ENCODE measurements at places on chromosomes 3 and 15. TPM values are rescaled to one million over a fixed set of nuclear protein-coding genes. Genes with fewer than 3 reads are reported as not detected.

DNA sequence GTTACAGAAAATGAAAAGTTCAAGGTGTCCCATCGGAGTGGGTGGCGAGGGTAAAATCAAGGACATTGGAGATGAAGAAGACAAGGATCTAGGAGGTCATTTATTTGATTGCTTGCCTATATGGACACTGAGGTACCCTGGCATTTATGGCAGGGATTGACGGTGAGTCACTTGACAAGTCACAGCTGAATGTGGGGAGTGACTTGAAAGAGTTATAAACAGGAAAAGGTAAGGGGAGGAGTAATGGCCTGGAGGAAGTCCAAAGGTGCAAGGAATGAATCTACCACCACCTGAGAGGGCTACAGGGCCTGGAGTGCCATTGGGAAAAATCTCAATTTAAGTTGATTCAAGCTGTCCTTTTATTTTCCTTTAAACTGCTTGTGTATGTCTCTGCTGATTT lies 11.8 kb upstream of the SGO1 start:
- DNase-seq, result no peak

- DNase-seq, result peak; percentile 37
Measured at GRCh38 chr3:127691974-127692373, 19.2 kb downstream of the ABTB1 start.

DNA sequence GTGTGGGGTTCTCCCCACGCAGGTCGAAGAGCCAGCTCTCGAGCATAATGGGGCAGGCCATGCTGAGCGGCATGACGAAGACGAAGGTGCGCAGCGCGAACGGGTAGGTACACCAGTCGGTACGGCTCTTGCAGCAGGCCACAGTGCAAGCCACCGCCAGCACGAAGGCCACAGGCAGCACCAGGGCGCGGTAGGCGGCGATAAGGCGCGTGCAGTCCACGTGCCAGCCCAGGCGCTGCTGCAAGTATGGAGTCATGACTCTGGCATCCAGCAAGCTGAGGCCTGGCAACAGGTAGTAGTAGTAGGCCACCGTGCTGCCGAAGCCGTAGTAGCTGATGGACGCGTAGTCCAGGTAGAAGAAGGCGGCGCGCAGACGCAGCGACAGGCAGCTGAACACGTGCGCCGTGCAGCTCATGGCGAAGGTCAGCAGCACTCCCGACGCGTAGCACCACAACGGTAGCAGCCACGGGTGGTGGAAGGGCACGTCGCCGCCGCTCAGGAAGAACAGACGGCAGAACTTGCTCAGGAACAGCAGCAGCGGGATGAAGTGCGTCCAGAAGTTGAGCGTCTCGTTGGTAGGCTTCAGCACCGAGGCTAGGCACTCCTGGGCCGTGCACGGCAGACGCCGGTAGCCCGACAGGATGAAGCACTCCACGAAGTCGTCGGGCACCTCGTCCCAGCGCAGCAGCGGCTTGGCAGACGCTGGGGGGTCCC lies 797 bp downstream of the PAQR9 start:
- DNase-seq, result peak; percentile 64

DNA sequence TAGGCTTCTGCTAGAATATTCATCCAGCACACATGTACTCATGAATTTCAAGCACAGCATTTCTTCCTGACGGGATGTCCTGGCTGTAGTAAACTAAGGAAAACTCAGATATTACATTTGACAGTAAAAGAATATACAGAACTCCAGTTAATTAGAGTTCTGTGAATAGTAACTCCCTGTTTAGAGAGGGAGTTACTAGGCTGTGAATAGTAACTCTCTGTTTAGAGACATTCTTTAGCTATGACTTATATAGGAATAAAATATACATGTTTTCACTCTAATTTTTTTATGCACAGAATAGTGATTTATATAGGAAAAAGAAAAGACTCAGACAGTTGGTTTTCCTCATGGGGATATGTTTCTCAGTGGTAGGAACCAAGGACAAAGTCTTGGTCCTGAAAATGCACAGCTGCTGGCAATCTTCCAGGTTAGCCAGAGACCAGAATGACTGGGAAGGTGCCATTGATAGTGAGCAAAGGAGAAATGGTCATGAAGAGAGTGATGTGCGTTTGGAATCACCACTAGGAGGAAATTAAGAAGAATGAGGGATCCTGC lies 480.7 kb upstream of the THBS1 start:
- DNase-seq, result no peak

The STIMATE gene
- polyA plus RNA-seq, result 4.5 TPM

- no peak for DNase-seq
Measured at GRCh38 chr3:55724821-55725220, 237.7 kb upstream of the WNT5A start.

DNA sequence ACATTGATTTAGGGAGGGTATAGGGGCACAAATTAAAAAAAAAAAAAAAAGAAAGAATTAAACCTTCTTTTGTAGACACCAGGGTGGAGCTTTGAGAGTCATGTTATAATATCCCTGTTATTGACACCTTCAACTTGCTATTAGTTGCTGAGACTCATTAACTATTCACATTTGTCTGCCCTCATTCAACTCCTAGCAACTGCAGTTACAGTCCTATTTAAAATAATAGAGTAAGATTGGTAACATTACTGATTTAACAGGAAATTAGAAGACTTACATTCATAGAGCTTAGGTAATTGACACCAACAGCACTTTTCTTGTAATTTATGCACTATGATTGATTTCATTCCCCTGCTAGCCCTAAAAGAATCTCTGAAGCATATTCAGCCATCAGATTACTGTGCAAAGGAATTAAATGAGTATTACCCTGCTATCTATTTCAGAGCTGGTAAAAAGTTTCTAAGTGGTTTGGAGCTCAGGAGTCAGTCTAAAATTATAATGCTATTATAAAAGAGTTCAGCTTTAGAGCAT lies 148.8 kb upstream of the TBL1XR1 start:
- DNase-seq, result no peak

The GOLGA8K gene
- polyA plus RNA-seq, result 0.30 TPM

- peak; percentile 38 for DNase-seq
Measured at GRCh38 chr3:126197854-126198584, 17.6 kb upstream of the ALDH1L1 start.

GRCh38 chr3:30625541-30626438 lies 19.4 kb downstream of the TGFBR2 start:
- DNase-seq, result no peak

DNA sequence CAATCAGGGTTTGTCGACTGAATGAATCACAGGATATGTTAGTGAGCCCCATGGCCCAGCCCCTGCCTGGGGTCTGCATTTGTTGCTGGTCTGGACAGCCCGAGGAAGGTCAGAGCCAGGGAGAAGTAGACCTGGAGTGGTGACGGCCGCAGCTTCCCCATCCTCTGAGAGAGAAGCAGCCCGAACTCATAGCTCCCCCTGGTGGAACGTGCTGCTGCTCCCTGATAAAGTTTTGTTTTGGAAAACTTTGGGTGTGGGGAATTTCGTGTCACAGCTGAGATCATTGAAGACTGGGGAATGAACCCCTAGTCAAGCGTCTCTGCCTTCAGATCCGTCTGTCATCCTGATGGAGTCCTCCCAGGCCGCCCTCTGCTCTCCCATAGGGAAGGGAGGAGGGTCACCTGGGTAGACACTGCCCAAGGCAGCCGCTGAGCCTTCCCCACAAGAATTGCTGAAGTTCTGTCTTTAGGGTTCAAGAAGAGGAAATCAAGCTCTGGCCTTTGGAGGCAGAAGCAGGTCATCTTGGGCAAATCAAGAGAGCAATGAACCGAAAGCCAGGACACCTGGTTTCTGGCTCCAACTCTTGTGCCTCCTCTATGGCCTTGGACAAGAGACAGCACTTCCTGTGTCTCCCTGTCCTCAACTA lies 60.5 kb downstream of the GLDN start:
- DNase-seq, result peak; percentile 40

GRCh38 chr15:100889385-100890050 lies 9.9 kb downstream of the ALDH1A3 start:
- DNase-seq, result no peak

The SETD2 gene
- polyA plus RNA-seq, result 9.0 TPM

GRCh38 chr3:25094932-25095685 lies 333.0 kb upstream of the RARB start:
- no peak for DNase-seq

DNA sequence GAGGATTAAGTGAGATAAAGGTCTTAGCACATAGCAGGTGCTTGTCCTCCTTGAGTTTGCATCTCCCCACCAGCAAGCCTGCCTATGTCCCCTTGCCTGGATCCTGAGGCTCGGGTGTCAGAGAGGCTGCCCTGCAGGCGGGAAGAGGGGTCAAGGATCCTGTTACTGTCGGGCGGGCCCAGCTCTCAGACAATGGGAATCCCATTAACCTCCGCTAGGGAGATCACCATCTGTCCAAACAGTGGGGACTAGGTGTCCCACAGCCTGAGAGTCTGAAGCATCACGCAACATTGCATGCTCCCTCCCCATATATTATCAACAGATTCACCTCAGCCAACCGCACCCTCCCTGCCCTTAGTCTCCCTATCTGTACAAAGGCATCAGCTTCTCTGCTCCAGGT lies 151.4 kb downstream of the FBLN2 start:
- no peak for DNase-seq

DNA sequence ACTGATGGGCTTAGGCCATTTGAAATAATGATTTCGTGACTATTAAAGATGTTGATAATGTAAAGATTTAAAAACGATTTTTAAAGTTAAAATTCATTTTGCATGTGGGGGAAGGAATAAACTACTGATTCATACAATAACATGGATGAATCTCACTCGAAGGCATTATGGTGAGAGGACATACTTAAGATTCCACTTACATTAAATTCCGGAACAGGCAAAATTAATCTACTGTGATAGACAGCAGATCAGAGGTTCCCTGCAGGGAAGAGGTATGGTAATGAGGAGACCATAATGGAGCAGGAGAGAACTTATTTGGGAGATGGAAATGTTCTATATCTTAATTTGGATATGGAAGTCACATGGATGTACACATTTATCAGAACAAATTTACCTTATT lies 28.4 kb upstream of the RAB6B start:
- DNase-seq, result no peak

GRCh38 chr3:64305731-64306130 lies 80.5 kb upstream of the PRICKLE2 start:
- DNase-seq, result no peak

The KBTBD13 gene
- 9.0 TPM for polyA plus RNA-seq

The TUSC7 gene
- not detected for polyA plus RNA-seq

The NR2E3 gene
- polyA plus RNA-seq, result 0.11 TPM

- no peak for DNase-seq
Measured at GRCh38 chr3:80190051-80190450, 422.3 kb upstream of the ROBO1 start.

- no peak for DNase-seq
Measured at GRCh38 chr3:123476967-123477750, 28.3 kb upstream of the ADCY5 start.

DNA sequence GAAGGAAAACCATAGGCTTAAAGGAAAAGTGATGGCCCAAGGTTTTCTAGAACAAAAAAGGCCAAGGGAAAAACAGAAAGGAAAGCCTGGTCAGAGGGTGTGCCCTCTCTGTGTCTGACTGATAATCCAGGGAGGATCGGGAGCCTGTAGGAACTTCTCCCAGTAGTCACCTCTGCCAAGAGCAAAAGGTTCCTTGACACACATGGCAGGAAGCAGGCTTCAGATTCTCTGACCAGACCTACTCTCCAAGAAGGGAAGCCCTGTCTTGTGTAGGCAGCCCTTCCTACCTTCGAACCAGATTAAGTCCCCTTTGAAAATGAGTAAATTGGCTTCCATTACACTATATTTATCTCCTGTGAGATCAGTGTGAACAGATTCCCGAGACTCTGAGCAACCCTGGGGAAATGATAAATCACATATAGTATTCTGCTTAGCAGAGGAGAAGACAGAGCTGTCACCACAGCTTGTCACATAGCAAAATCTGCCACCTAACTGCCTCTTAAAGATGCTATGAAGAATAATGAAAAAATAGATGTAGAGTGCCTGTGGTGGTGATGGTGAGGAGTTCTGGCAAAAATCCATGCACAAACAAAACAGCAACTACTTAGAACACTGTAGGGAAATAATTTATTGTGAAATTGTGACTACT lies 38.8 kb downstream of the PARP14 start:
- DNase-seq, result no peak

DNA sequence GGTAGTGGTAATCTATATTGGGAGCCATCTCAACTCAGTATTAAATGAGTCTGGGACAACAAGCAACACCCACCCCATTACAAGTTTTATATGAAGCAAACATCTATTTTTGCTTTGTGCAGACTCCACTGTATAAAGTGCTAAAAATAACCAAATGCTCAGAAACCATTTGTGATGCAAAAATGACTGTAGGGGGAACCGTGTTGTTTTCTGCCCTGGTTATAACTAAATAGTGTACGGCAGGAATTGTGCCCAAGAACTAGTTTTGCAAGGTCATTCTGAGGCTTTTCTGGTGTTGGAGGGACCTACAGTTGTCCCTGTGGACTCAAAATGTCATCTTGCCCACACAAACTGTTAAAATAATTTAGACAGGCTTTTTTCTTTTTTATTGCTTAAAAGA lies 88.3 kb downstream of the ITPR1 start:
- no peak for DNase-seq

The LRRC3B gene
- polyA plus RNA-seq, result 0.11 TPM

DNA sequence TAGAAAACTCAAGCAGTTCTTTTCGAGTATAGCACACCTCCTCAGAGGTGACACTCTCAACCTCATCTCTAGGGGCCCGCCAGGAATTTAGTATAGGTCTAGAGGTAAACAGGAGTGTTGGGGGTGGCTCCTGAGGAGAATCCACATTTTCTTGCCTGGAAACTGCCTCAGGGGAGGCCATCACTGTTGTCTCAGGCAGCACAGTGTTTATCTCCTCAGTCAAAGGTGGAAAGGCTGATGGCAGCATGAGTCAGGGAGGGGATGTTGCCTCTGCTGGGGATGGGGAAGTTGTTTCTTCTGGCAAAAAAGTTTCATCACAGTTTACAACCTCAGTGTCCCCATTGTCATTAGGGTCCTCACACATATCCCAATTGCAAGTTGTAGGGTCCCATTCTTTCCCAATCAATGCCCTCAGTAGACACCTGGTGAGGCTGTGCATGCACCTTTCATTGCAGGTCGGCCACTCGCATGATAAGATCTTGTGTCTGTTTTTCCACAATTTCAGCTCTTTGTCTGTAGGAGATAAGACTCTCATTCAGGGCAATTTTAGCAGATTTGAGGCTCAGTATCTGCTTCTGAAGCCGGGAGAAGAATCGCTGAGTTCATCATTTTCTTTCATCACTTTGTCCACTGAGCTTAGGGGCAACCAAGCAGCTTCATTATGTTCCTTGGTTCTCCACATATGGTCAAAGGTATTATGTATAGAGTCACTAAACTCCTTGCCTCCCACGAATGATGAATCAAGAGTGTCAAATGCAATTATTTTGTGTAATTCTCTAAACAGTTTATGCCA lies 25.8 kb downstream of the NAALADL2 start:
- no peak for DNase-seq

The OR4M2 gene
- polyA plus RNA-seq, result not detected

DNA sequence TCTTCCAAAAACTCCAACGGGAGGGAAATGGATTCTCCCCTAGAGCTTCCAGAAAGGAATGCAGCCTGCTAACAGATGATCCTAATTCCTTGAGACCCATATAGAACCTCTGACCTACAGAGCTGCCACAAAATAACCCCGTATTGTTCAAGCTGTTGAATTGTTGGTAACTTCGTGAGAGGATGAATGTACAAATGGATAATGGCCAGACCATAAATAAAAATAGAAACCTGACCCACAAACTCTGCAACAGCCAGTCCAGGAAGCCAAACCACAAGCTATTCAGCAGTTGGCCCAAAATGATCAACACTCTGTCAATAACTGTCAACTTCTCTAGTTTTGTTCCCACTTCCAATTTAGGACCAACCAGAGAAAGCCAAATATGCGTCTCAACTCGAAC lies 414.0 kb upstream of the ZNF717 start:
- DNase-seq, result no peak
